ENCODE measurements at places on chromosomes 13 and 19.

- peak; percentile 57 for DNase-seq
These were observed at the start of gene APLP1 for GRCh38 chr19:35868172-35868822. TSS of gene APLP1 (plus strand) at chr19:35868574. CDS start at chr19:35868637, 63 bp downstream.

GRCh38 chr13:93771782-93772181 lies 545.2 kb downstream of the GPC6 start:
- DNase-seq: no peak

GRCh38 chr13:113406321-113407102 lies 42.6 kb upstream of the GRTP1 start:
- DNase-seq: no peak

DNA sequence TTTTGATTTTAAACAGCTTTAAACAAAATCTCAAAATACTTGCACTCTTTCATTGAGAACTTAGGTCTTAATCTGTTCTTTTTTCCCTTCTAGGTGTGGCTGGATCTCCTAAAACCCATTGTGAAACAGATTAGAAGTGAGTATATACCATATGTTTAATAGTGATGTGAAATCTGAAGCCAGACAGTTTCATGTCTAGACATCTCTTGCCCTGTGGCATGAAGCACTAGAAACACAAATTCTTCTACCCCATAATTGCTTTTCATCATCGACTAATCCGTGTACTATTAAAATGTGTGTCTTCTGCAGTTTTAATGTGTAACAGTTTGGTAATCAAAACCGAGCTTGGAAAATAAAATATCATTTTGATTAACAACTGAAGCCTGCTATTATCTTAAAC lies 188.2 kb upstream of the RNF113B start:
- DNase-seq: no peak

DNA sequence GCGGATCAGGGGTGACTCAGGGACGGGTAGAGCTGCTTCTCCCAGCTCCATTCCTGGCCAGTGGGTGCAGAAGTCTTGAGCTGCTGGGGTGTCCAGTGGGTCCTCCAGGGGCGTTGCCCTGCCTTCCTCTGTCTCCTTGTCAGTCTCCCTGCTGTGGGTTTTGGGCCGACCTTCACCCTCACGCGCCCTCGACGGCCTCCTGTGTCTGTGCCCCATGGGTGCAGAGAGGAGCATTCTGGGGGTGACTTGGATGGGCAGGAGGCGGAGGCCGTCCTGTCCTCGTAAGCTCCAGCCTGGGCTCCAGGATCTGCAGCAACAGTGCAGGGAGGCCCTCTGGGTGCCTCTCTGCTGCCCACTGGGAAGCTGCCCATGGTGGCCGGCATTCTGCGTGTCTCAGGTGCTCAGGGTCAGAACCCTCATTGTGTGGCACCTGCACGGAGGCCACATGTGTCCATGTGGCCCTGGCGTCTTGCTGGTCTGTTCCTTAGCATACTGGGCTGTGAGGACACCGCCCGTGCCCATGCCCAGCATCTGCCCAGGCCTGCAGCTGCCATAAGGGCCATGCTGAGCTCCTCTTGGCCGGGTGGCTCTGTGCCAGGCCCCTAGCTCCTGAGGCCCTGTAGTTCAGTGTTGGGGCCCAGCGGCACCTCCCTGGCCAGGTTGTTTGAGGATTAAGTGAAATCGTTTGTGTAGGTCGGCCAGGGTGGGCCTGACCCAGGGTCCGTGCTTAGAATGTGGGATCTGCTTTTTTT lies 17.3 kb downstream of the DOT1L start:
- DNase-seq: no peak

GRCh38 chr13:43333176-43333575 lies 309.8 kb downstream of the DNAJC15 start:
- no peak for DNase-seq

- DNase-seq: no peak
These were observed 89.7 kb downstream of the HSPH1 start for GRCh38 chr13:31072041-31072440.

- no peak for DNase-seq
These were observed 32.3 kb upstream of the GJB6 start for GRCh38 chr13:20264271-20265018.

DNA sequence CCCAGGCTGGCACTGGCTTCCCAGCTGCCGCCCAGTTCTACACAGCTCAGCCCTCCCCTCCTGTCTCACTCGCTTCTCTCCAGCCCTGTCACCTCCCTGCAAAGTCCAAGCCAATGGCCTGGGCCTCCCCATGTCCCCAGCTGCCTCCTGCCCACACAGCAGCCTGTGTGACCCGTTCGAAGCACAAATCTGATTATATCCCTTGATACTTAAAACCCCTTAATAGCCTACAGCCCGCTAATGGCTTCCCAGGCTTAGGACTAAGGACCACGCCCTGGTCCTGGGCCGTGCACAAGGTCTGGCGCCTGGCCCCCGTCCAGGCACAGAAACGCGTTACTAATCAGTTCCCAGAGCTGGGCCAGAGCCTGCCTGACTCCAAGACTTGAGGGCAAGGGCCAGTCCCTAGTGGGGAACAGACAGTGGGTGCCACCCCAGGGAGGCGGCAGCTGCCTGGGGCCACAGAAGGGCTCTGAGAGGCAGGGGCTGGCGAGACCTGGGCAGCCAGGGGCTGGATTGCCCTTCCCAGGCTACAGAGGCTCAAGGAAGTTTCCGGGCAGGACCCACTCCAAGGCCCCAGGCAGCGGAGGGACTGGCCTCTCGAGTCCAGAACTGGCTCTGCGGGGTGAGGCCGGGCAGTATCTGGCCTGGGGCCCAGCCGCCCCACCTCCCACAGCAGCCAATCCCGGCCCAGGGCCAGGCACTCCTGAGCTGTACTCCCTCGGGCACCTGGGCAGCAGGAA lies 10.4 kb downstream of the XAB2 start:
- no peak for DNase-seq

DNA sequence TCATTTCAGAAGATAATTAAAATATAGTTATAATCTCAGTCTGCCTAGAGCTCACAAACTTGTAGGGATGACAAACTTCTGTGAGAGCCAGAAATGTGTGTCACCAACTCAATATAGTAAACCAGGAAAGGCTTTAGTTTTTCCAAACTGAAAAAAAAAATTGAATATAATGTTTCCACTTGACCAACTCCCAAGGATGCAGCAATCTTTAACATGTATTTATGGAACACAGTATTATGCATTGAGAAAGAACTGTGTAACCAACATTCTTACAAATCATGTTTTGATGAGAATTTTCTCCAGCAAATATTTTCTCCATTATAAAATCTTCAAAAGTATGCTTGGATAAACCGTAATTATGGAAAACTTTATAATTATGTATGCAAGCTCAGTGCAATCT lies 50.1 kb upstream of the KLF12 start:
- no peak for DNase-seq

- DNase-seq: peak; percentile 70
These were observed at the start of gene MRI1 for GRCh38 chr19:13764101-13764807. TSS of gene MRI1 (plus strand) at chr19:13764522. CDS start at chr19:13764589, 67 bp downstream.

DNA sequence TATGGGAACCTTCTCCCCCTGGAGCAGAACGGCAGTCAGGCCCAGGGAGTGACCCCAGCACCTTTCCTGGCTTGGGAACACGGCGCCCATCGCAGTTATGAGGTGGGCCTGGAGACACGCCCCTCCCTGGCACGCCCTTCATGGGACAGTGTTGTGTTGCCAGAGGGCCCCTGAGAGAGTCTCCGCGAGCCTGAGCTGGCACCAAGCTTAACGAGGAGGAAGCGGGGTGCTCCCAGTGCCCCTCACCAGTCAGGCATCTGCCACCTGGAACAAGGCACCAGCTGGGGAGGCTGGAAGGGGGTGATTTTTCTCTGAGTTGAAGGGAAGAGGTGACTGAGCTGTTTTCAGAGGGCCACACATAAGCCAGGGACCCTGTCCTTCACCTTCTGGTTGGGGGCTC lies 180.6 kb downstream of the KDM4B start:
- no peak for DNase-seq

GRCh38 chr13:75418186-75418843 lies 63.7 kb downstream of the TBC1D4 start:
- no peak for DNase-seq

DNA sequence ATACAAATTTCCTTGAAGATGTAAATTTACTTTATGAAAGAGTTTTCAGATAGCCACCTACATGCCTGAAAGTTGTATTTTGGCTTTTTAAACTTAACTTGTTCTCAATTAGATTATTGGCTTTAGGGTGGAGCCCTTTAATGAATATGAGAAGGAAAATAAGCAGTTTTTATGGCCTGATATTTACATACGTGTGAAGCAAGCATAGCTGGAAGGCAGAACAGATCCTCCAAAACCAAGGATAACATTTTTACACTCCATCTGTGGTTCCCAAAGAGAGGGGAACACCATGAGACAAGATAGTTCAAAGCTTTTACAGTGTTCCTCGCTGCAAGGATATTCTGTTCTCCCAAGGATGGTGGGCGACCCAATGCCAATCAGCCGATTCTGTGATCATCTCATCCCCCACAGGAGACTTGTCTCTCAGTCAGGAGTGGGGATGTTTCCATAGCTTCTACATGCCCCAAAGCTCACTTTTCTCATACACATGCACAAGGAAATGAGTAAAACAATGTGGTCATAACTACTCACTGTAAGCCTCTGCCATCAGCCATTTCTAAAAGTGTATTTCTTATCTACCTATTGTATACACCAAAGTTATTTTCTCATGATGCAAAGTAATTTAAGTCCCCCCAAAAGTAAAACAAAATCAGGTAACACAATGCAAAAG lies 24.6 kb upstream of the KBTBD6 start:
- no peak for DNase-seq
